ENCODE measurements at places on chromosomes 7 and 10.

DNA sequence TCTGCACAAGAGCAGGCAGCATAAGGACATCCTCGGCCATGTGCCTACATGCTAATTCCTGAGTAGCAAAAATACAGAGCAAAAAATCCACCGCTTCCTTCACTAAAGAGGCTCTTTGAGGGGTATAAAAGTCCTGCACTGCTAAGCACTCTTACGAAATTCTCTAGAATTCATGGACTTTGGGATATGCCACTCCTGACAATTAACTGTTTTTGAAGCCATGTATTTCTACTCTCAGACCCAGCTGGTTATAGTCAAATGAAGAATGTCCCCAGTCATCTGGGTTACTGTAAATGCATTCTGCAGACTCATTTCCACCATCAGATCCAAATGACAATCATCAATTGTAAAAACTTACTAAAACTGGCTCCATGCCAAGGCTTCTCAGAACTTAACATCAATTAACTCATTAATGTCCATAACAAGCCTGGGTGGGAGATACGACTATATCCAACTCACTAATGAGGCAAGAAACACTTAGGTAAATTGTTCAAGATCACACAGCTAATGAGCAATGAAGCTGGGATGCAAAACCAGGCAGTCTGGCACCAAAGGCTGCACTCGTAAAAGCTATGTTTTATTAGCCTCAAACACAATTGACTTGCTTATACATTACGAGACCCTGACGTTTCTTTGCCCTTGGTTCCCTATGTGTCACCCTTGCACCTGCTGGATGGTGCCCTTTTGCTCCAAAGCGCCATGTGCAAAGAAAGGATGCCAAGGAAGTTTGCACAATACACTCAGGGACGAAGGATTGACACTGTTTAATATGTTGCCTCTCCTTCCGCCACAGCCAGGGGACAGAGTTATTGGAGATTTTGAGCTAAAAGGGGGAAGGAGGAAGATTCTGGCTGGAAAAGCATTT lies 250.4 kb downstream of the ELMO1 start:
- no peak for DNase-seq

DNA sequence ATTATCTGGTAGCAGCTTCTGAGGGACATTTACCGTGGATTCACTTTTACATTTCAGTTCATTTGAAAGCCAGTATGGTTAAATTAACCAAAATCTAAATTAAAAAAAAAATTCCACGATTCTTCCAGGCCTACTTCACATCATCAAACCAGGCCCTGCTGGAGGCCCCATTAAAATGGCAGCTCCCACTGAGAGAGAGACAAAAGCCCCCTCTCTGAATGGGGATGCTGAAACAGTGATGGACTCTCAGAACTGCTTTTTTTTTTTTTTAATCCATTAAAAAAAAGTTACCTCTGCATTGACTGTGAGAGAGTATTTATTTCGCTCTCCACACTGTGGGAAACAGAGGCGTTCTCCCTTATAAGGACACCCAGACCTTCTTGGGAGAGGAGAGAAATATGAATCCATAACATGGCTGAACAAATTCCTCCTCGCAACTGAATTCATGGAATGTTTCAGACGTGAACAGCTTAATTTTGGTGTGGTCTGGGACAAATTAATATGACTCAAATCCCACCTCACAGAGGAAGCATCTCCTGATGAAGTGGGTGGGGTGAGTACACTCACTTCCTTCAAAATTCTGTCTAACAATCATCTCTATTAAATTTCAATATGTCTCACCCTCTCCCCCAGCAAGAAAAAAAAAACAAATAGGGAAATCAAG lies 73.5 kb downstream of the SAMD9 start:
- DNase-seq: no peak

DNA sequence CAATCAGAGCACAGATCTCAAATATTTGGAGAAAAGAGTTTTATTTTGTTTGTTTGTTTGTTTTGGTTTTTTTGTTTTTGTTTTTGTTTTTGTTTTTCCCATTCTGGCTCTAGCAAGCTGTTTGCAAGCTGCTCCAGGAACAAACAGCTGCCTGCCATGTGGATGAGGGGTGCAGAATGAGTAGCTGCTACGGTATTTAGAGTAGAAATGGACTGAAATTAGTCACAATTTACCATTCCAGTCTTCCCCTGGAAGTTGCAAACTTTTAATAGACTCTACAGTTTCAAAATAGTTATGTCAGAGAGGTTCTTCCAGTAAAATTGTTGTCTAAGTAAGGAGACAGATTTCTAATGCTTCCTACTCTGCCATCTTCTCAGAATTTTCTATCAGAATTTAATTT lies 27.1 kb upstream of the TAS2R16 start:
- no peak for DNase-seq

- no peak for DNase-seq
Measured at GRCh38 chr10:17174626-17175025, 26.8 kb downstream of the TRDMT1 start.

- DNase-seq: no peak
Measured at GRCh38 chr10:93548376-93549071, 17.9 kb upstream of the FFAR4 start.

DNA sequence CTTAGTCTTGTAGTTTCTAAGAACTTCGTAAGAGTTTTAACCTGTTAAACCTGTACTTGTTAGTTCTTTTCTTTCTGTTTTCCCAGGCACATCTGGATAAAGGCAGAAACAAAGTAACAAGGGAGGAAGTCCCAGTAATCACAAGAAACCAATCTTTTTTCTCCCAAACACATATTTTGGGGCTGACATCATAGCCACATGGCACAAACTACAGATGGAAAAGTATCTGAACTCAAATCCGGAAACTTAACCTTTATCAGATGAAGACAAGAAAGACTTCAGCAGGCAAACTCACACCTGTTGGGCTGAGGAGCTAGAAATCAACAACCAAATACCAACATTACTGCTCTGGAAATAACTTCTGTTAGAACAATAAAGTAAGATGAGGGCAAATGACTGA lies 67.1 kb downstream of the CUBN start:
- no peak for DNase-seq

GRCh38 chr10:60848680-60849079 lies 70.4 kb downstream of the CDK1 start:
- no peak for DNase-seq

DNA sequence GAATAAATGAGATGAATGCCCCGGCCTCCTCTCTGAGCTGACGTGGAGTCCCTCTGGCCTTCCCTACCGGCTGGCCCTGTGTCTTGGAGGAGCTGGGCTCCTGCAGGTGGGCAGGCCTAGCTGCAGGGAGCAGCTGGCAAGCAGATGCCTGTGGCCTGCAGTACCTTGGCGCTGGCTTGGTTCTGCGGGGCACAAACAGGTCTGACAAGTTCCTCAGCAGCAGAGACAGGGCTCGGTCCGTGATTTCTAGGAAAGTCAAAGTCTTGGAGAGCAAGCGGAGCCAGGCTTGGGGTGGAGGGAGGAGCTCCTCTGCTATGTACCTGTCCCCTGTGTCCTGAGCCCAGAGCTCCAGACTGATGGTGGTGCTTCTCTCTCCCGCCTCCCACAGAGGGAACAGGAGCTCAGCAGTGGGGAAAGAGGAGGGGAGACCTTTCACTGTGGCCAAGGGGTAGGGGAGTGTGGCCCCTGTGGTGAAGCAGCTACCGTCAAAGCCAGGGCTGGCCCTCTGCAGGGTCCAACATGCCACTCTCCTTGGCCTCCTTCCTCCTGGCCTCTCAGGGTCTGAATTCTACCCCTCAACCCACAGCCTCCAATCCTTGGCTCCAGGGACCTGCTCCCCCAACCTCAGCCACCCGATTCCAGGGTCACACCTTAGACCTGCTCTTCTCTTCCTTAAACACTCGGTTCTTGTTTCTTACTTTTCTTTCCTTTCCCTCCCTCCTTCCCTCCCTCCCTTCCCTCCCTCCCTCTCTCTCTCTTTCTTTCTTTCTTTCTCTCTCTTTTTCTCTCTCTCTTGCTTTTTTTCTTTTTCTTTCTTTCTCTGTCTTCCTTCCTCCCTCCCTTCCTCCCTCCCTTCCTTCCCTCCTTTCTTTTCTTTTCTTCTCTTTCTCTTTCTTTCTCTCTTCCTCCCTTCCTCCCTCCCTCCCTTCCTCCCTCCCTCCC lies 20.1 kb downstream of the MYL10 start:
- no peak for DNase-seq

- DNase-seq: no peak
Measured at GRCh38 chr10:102347236-102347828, 48.2 kb upstream of the NFKB2 start.

DNA sequence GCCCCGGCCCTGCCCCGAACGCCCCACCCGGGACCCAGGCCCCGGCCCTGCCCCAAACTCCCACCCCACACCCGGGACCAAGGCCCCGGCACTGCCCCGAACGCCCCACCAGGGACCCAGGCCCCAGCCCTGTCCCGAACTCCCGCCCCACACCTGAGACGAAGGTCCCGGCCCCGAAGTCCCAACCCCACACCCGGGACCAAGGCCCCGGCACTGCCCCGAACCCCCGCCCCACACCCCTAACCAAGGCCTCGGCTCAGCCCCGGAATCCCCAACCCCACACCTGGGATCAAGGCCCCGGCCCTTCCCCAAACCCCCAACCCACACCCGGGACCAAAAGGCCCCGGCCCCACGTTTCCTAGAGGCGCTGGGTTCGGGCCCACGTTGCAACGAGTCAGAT lies 1.1 kb upstream of the LARP4B start:
- DNase-seq: no peak

DNA sequence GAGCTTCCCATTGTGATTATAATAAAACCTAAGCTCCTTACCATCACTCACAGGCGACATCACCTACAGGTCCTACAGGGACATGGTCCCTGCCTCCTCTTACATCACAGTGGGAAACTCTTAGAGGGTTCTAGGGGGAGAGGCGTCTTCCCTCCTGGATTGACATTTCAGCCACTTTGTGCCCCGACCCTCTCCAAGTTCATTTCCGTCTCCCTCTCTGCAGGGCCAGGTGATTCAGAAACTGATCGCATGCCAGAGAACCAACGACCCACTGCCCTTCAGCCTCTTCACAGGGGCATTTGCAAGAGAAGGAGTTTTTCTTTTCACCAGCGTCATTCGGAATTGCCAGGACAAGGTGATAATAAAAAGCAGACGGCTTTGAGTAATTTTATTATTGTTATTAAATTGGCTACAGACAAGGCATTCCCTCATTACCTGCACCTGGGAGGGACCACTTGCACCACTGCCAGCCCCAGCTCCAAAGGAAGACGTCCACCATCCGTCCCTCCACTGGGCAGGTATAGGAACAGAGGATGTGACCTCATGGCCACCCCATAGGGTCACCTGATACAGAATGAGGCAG lies 85.8 kb upstream of the CUX1 start:
- no peak for DNase-seq

DNA sequence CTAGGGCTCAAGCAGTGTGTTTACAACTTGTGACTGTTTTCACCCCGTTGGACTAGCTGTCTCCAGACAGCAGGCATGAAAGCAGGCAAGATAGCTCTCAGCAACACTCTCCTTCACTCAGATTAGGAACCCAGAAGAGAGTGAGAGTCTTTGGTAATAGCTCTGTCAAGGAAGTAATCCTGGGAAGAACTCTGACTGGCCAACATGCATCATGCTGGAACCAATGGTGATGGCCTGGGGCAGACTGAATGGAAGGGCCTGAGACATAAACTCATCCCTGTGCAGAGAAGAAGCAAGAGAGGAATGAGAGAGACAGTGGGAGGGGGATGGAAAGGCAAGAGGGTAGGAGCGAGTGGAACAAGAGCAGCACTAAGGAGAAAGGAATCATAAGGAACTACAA lies 48.9 kb downstream of the AKR1D1 start:
- no peak for DNase-seq

- no peak for DNase-seq
Measured at GRCh38 chr10:95221124-95221523, 27.1 kb downstream of the ACSM6 start.

DNA sequence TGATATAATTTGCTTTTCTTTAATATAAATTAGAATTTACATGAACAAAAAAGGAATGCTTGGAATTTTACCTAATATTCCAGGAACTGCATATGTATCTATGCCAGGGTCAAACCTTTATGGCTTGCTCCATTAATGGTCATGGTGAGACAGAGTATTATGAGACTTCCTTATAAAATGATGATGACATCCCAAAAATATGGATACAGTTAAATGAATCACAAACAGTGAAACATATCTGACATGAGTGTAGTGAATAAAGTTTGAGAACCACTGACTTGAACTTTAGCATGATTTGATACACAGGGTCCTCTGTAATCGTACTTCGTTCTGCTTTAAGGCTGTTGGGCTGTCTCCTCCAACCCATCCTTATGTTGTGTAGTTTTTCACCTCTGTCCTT lies 51.8 kb downstream of the MARCHF5 start:
- no peak for DNase-seq

DNA sequence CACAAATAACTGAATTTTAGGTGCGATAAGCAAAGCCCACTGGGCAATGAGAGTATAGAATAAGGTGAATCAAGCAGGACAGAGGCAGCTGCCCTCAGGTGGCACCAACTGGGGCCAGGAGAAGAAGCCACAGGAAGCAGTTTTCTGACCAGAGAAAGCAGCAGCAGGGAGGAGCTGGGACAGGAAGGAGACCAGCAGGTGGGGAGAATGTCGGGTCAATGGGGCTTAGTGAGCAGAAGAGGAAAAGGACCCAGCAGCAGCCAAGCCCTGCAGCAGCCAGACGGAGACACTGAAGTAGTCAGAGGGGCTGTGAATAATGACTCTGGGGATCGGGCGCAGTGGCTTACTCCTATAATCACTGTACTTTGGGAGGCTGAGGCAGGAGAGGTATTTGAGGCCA lies 209.6 kb upstream of the SH2B2 start:
- no peak for DNase-seq

GRCh38 chr7:111029574-111030251 lies 61.2 kb upstream of the LRRN3 start:
- DNase-seq: no peak

DNA sequence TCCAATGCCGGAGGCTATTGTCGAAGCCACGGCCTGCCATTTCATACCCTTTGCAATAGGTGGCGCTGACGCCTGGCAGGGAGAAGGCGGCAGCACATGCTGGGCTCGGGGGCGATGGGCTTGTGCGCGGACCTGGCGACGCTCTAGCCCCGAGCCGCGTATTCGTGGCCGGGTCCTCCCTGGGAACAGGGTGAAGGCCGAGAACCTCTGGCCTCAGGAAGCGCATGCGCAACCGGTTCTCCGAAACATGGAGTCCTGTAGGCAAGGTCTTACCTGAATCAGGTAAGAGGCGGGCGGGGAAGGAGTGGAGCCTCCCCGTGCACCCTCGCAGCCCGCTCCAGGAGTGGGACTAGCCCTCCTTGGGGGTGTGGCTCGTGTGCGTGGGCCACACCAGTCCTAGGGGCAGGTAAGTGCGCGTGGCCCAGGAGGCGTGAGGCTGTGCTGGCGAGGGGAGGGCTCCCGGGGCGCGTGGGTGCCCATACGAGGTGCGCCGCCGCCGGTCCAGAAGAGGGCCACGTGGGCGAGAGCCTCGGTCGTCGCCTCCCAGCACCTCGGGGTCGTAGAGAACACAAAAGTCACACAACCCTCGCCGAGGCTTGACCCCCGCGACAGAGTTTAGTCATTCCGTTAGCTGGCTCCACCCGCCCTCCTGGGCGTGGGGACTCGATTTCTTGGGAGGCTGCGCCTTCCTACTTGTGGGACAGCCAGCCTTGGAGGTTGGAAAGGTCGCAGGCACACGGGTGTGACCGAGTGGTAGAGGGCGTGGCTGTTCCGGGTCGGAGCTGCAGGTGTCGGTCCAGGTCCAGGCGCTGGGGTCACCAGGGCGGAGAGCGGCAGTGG lies 5.6 kb upstream of the MEST start:
- DNase-seq: no peak

Measured in forelimb muscle (tissue), 1 donor.